ENCODE measurements at places on chromosomes 3 and 15.

GRCh38 chr3:130656627-130657026 is 90.0 kb downstream of the PIK3R4 start:
- no peak for DNase-seq

- no peak for DNase-seq
These were observed 88.6 kb downstream of the GTPBP8 start for GRCh38 chr3:113079218-113079961.

- DNase-seq, result no peak
These were observed 48.0 kb downstream of the CACNA2D2 start for GRCh38 chr3:50455161-50456018.

DNA sequence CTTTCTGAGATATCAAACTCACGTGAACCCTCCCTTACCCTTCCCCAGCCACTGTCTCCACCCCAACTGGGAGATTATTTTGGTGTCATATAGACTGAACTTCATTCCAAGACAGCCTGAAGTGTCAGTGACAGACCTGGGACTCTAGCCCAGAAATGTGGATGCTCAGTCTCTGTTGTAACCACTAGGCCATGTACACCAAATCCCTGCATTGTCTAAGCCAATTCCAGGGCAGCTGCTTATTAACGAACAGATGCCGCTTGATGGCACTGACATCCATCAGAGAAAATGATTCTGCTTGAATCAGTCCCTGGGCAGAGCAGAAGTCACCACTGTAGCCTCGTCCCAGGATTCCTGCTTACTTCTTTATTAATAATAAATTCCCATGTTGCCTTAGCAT is 305.5 kb downstream of the GRM7 start:
- DNase-seq, result no peak

- DNase-seq, result no peak
These were observed 108.4 kb upstream of the TUSC7 start for GRCh38 chr3:116601206-116601605.

DNA sequence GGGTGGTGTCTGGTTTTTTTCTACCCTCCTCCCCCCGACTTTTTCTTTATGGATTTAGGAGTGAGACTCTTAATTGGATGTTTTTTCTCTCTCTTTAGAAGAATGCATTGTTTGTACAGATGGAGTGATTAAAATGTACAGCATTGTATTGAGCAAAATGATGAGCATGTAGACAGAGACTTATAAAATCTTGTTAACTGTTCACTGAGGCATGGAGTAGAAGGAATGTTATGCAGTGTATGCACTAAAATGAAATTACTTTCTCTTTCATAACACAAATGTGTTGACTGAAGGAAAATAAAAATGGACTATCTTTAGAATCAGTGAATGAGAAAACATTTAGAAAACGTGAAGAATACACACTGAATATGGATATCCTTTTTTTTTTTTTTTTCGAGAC is 39.8 kb downstream of the ZFAND6 start:
- DNase-seq, result no peak

- DNase-seq, result no peak
These were observed 246.7 kb downstream of the RORA start for GRCh38 chr15:60982249-60982910.

DNA sequence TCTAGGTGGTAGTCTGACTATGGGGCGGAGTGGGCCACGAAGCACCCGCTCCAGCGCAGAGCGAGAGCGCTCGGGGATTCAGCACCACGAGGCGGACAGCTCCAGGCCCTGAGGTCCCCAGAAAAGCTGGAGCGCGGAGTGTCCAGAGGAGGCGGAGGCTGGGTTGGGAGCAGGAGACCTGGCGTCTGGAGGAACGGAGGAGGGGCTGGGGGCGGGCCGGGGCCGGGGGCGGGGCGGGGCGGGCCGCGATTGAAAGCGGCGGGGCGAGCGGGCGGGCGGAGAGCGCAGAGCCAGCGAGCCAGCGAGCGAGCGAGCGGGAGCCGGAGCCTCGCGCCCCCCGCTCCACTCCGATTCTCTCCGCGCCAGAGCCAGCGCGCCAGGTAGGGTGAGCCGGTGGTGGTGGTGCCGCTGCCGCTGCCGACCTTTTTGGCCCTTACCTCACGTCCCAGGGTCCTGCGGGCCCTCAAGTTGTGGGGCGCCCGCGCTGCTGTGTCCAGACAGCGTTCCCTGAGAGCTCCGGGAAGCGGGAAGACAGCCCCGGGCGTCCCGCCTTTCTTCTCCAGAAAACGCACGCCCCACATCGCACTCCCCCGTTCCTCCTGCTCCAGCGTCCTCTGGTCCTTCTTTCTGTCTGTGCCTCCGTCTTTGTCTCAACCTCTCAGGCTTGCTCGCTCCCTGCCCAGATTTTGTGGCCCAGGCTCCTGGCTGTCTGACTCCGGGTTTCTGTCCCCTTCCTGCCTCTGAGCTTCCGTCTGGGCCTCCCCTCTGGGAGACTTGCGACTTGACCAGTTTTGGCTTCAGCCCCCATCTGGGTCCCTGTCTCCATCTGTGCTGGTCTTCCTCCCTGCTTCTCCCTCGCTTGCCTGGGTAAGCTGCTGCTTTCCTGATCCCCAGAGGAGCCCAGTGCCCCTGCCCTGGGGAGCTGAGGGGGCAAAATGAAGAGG is at the start of gene GRM2:
Gene GRM2, plus strand, starts transcription at position 281 of the 944 bp plus-strand sequence. CDS start 1,916 bp downstream, outside the sequence.
- DNase-seq, result no peak

GRCh38 chr3:64445109-64445943 is 220.1 kb upstream of the PRICKLE2 start:
- no peak for DNase-seq

GRCh38 chr3:39101022-39101689 is 6.3 kb downstream of the GORASP1 start:
- no peak for DNase-seq

DNA sequence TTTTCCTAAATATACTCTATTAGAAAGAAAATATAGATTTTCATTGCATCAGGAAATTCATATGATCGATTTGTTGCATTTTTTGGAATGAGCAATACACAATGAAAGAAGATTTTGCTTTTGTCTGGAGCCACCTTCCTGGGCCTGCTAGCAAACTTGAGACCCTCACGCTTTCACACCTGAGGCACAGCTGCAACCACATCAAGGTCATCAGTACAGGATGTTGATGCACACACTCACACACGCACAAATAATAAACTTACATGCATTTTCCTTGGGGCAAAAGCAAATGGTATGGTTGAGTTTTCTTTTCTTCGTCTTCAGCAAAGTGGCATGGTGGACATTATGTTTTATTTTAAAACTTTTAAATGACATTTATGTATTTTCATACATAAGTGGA is 64.8 kb upstream of the SATB1 start:
- no peak for DNase-seq

- DNase-seq, result no peak
These were observed 30.8 kb upstream of the ADGRG7 start for GRCh38 chr3:100578646-100579045.

- DNase-seq, result no peak
These were observed 54.6 kb downstream of the GMNC start for GRCh38 chr3:190807719-190808375.

DNA sequence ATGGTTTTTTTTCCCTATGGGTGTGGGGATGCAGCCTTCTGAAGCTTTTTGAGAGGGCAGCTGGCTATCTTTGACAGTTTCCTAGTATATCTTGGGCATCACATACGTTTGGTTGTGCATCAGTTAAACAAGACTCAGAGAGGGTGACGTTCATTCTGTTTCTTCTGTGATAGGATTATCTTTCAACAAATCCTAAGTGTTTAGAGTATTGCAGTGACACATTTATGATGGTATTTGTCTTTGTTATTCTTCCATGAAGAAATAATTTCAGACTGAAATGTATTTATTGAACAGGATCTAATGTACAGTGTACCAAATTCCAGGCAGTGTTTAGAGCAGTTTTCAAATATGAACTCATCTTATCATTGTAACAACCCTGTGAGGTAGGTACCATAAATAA is 114.4 kb downstream of the PLCL2 start:
- no peak for DNase-seq

- DNase-seq, result no peak
These were observed 95.5 kb downstream of the ST6GAL1 start for GRCh38 chr3:187025656-187026316.

- peak; percentile 59 for DNase-seq
These were observed 56.0 kb downstream of the KBTBD12 start for GRCh38 chr3:127970966-127971592.

GRCh38 chr3:112643621-112644240 is 2.8 kb upstream of the CCDC80 start:
- DNase-seq, result no peak

- no peak for DNase-seq
These were observed 29.0 kb downstream of the MFN1 start for GRCh38 chr3:179376474-179376873.

GRCh38 chr3:129413687-129414506 is 14.5 kb downstream of the EFCAB12 start:
- no peak for DNase-seq

GRCh38 chr3:42518800-42519567 is 16.5 kb downstream of the VIPR1 start:
- no peak for DNase-seq

DNA sequence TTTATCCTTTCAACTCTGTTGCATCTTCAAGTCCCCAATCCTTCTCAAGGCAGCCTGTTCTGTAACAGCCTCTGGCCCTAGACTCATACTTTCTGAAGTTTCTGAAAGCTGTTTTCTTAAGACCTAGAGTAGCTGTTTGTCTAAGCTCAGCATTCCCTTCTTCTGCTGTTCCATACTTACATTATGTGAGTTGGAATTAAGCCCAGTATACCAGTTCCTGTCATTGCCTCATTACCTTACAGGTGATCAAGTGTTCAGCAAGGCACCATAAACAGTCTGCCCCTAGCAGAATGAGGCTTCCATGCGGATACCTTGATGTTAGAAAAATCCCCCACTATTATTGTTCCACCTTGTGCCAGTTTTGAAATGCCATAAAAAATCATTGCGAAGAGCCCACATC is 180.6 kb downstream of the PLCL2 start:
- no peak for DNase-seq

GRCh38 chr3:37228749-37229148 is 54.4 kb upstream of the LRRFIP2 start:
- DNase-seq, result no peak

GRCh38 chr15:67242708-67243111 is 11.8 kb downstream of the AAGAB start:
- DNase-seq, result no peak

GRCh38 chr15:76932135-76932966 is 802 bp downstream of the RCN2 start:
- DNase-seq, result no peak

DNA sequence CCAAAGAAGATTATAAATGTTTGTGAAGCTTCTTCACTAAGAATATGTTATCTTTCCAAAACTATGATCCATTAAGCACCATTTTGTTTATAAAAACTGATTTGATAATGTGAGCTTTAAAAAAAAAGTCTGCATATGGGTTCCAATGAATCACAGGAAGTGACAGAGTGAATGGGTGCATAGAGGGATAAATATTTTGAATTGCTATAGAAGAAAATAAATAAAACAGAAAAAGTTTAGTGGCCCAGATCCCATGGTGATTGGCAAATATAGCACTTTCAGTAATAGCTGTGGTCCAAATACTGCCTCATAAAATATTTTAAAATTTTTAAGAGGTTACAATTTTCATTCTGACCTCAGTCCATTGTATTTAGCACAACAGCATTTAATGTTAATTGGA is 19.2 kb downstream of the CPA3 start:
- DNase-seq, result peak; percentile 11

DNA sequence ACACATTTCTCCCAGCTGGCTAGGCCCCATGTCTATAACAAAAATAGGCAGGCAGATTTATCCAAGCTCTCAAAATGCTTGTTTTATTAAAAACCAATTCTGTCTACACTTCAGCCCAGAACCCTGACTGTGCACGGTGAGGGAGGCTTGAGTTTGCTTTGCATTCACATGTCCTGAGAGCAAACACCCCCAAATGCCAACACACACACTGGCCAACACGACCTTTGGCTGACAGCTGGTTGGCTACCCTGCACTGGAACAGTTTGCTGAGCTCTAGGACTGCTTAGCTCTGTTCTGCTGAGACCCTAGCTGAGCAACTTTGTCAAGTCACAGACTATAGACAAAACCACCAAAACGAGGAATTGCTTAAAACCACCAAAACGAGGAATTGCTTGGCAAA is 3.6 kb downstream of the STIMATE start:
- no peak for DNase-seq

GRCh38 chr3:131807822-131808221 is 227.0 kb downstream of the CPNE4 start:
- DNase-seq, result no peak

DNA sequence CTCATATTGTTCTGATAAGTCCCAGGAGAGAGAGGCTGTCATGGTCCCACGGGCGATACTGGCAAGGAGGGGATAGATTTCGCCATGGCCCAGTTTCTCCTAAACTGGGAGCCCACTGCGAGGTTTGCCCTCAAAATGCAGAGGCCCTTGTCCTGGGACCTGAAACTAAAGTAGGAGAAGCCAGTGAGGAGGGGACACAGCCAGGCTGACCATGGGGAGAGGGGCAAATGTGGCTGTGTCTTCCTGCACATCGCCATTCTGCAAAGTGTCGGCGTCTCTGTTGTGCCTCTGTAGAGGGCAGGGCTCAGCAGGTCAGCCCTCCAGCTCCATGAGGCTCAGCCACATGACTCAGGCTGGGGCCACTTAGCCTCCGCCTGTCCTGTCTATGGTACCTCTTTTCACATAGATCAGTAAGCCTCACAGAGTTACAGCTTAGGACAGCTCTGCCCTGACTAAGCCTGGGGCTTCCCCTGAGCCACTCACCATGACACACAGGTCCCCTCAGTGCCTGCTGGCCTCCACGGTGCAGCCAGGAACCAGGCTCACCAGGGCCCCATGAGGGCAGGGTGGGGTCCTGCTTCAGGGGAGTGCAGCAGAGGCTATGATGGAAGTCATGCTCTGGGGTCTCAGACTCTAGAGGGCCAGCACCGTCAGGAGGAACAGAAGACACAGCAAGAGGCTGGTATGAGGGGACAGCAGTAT is 28.6 kb upstream of the PLXNA1 start:
- no peak for DNase-seq

- DNase-seq, result no peak
These were observed 105.3 kb upstream of the LINGO1 start for GRCh38 chr15:77738038-77738370.

GRCh38 chr3:71650372-71650771 is 66.8 kb upstream of the FOXP1 start:
- no peak for DNase-seq

- no peak for DNase-seq
These were observed 24.8 kb downstream of the CCR1 start for GRCh38 chr3:46183330-46183729.

DNA sequence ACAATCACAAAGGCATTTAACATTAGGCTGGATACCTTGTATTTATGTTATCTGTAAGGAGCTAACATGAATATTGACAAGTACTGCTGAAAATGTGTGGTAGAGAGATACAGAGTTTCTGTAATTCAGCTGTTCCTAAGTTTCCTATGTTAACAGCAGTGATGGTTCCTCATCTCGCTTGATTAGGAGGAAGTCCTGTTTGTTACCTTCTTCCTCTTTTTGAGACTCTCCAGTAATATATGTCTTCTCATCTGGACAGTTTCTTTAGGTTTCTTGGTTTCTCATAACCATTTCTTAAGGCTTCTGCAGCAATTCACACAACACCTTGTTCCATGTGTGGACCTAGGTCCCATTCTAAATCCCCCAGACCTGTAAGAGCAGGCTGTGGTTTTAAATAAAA is 11.4 kb upstream of the PEX5L start:
- DNase-seq, result no peak

All from SW 1271 (cell line).